B cell (primary cell): ENCODE measurements at places on chromosomes 16 and 17. TPM values are rescaled to one million over a fixed set of nuclear protein-coding genes. Genes with fewer than 3 reads are reported as not detected.
A peak's percentile ranks its signal among the peaks of the same experiment; 100 is the strongest.

DNA sequence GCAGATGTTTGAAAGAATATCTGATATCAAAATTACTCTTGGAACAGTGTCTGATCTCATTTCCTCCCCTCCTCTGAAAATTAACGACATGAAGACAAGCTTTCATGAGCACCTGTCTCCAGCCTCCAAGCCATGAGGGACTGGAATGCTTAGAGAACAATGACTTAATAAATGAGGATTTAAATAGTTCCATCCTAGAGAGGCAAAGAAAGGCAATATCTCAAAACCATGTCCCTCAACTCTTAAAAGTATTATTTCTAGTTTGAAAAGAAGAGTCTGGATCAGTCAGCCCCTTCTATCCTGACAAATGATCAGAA is 137.5 kb downstream of the ANKFN1 start:
- no peaks in the 10 kb centered on the region for H3K27me3 ChIP-seq
- H3K4me1 ChIP-seq = no peaks in the 10 kb centered on the region
- no peak overlapping the region for H3K4me3 ChIP-seq
- H3K27ac ChIP-seq = no peak overlapping the region

DNA sequence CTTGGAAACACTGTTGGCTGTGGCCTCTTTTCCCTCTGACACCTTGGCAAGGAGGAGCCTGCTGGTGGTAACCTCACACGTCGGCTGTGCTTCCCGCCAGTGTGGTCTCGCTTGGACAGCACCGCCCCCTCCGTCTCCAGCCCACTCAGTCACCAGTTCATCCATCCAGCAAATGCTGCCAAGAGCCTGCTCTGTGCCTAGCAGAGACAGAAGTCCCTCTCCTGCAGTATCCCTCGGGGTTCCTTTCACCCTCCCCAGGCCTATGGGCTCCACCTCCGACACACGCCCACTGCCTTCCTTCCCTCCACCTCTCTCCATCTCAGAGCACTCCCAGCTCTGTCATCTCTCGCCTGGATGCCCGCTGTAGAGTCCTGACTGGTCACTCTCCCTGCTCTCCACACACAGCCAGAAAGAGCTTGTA is 12.3 kb downstream of the CACNG4 start:
- no peak overlapping the region for H3K27ac ChIP-seq
- DNase-seq = no peak
- no peaks in the 10 kb centered on the region for H3K4me1 ChIP-seq
- H3K4me3 ChIP-seq = no peak overlapping the region
- no peaks in the 10 kb centered on the region for H3K36me3 ChIP-seq

Gene SEPTIN12
- 0.07 TPM in 1 of 2 replicates, not detected in the other for polyA plus RNA-seq

GRCh38 chr17:63492940-63493339 is 16.1 kb downstream of the ACE start:
- no peaks in the 10 kb centered on the region for H3K36me3 ChIP-seq
- no peaks in the 10 kb centered on the region for H3K27me3 ChIP-seq
- H3K4me1 ChIP-seq = no peaks in the 10 kb centered on the region
- no peak for DNase-seq
- no peak overlapping the region for H3K27ac ChIP-seq

DNA sequence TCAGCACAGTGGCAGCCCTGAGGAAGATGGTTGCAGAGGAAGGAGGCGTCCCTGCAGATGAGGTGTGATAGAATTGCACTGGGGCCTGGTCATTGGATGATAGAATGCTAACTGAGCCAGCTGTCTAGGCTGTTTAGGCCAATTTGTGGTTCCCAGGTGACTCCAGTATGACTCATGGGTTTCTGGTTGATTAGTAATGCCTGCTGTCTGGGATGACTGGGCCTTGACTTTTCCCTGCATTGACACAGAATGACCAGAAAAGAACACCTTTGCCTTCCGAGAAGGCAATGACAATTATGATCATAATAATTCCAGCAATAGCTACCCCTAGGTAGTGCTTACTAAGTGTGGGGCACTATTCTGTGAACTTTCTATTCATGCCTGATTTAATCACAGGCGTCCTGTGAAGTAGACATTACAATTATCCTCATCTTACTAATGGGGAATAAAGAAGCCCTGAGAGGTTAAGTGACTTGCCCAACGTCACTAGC is 31.5 kb downstream of the USP43 start:
- no peaks in the 10 kb centered on the region for H3K4me1 ChIP-seq
- H3K4me3 ChIP-seq = no peak overlapping the region
- H3K36me3 ChIP-seq = no peaks in the 10 kb centered on the region
- H3K27ac ChIP-seq = no peak overlapping the region
- DNase-seq = no peak
- no peaks in the 10 kb centered on the region for H3K27me3 ChIP-seq

Gene GFAP
- not detected in 2 replicates for polyA plus RNA-seq

Gene CDH5
- not detected in 2 replicates for polyA plus RNA-seq

GRCh38 chr17:33704856-33705255 is 411.8 kb upstream of the ASIC2 start:
- H3K36me3 ChIP-seq = no peaks in the 10 kb centered on the region
- no peaks in the 10 kb centered on the region for H3K4me1 ChIP-seq
- no peak overlapping the region for H3K27ac ChIP-seq
- no peaks in the 10 kb centered on the region for H3K27me3 ChIP-seq
- H3K4me3 ChIP-seq = no peak overlapping the region
- no peak for DNase-seq

Gene TLCD2
- 0.03 and 0.10 TPM in 2 replicates for polyA plus RNA-seq

GRCh38 chr17:61410141-61411010 is 10.7 kb downstream of the TBX2 start:
- no peaks in the 10 kb centered on the region for H3K36me3 ChIP-seq
- no peak overlapping the region for H3K27ac ChIP-seq
- peak overlapping the region; percentile 69 for H3K4me3 ChIP-seq
- peaks cover 74% of the 10 kb centered on the region for H3K27me3 ChIP-seq
- peaks cover 51% of the 10 kb centered on the region for H3K4me1 ChIP-seq
- peak; percentile 83 for DNase-seq
